ENCODE measurements at places on chromosomes 13 and 19.

DNA sequence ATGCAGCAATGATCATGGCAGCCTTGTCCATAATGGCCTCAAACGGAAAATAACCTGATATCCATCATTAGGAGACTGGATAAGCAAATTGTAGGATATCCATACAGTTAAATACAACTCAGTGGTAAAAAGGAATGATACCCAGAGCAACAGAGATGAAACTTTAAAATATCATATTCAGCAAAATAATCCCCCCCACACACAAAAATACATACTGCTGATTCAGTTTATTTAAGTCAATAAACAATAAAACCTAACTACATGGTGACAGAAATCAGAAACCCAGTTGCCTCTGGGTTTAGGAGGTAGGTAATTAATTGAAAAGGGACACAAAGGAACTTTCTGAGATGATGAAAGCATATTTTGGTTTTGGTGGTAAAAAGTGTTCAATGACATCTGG is 27.9 kb upstream of the DLEU7 start:
- no peak for DNase-seq

- no peak for DNase-seq
Observed at GRCh38 chr13:73970421-73971055, 163.7 kb downstream of the KLF12 start.

DNA sequence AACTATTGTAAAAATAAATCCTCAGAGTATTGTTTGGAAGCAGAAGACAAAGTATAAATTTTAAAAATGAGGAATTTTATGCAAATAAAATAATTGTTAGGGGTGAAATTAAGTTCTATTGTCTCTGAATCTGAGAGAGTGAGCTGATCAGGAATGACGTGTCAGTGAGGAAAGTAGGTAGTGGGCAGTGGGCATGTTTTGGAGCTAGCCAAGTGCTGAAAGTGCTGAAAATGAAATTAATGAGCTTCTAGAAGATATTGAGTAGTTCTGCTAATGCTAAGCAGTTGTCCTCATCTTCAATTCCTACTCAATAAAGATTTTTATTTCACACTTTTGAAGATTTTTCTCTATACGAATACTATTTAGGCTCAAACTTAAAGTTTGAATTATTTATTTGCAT is 1167.8 kb upstream of the PCDH20 start:
- DNase-seq, result no peak

DNA sequence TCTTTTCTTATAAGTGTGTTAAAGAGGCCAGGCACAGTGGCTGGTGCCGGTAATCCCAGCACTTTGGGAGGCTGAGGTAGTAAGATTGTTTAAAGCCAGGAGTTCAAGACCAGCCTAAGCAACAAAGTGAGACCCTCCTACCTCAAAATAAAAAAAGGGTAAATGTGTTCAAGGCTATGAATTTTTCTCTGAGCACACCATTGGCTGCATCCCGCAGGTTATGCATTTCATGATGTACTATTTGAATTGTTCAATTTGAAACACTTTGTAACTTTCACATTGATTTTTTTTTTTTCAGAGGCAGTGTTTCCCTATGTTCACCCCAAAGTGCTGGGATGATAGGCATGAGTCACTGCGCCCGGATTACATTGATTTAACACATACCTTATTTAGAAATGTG is 138.1 kb downstream of the PTPRS start:
- DNase-seq, result no peak

- DNase-seq, result no peak
Observed at GRCh38 chr19:29813642-29814041, 1.9 kb downstream of the CCNE1 start.

- no peak for DNase-seq
Observed at GRCh38 chr19:30710721-30711120, 338.5 kb downstream of the ZNF536 start.

GRCh38 chr13:38301236-38301635 is 48.4 kb upstream of the UFM1 start:
- no peak for DNase-seq

DNA sequence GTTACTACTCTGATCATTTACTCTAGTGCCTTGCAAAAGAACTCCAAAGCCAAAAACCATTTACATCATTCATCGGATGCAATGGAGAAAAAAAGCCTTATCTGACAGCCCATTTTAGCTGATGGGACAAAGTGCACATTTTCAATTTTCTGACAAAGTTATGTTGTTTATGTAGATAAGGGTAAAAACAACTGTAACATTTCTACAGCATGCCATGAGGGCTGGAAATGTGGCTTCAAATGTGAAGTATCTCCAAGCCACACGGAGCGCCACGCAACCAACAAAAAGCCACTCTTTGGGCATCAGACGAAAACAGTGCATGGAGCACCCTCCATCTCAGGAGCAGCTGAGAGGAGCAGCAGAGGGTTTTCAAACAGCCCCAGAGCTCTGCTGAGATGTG is 364.6 kb upstream of the ZNF507 start:
- no peak for DNase-seq

DNA sequence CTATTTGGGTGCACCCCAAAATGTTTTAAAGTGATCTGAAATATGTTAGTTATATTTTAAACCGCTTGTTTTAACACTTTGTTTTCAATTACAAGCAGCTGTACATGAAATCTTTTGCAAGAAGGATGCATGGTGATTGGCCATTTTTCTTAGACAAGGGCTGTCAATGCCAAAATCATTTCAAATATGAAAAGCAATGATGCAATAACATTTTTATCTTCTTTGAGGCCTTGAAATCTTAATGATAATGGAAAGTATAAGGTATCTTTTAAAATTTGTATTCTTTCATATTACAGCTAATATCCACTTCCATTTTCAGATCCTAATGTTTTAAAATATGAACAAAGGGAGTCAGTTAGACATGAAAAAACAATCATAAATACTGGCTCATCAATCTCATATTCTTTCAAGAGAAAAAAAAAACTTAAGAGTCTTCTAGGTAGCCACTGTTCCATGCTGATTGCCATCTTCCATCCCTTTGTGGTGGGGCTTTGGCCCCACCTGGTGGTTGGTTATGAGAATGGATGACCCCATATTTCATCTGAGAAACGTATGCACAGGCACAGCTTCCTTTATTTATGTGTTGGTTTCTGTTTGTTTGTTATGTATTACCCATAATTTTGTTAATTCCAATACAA is 330.3 kb upstream of the MIR17HG start:
- DNase-seq, result no peak

- DNase-seq, result no peak
Observed at GRCh38 chr13:46396341-46396740, 9.3 kb upstream of the RUBCNL start.

DNA sequence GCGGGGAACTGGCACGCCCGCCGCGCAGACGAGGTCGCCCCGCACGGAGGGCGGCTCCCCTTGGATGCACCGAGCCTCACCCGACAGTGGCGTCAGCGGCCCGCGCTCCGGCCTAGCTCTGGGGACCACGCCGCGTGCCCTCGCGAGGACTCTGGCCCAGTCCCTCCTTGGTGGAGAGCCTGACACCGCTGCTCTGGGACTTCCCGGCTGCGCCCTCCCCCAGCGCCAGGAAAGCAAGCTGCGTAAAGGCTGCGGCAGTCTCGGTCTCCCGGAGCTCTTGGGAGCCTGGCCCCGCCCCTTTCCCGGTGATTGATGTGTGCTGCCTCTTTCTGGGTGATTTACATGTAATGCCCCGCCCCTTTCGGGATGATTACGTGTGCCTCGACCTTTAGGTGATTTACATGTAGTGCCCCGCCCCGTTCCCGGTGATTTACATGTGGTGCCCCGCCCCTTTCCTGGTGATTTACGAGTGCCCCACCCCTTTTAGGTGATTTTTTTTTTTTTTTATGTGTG is at the start of gene LENG9:
TSS of gene LENG9 (minus strand) at position 248 of the 513 bp plus-strand sequence. CDS start 252 bp downstream, outside the sequence.
- DNase-seq, result peak; percentile 88
